ENCODE measurements at places on chromosomes 3 and 15. TPM values are rescaled to one million over a fixed set of nuclear protein-coding genes. Genes with fewer than 3 reads are reported as not detected.

Gene CAMK2N2
- not detected for total RNA-seq

Gene MYO9A
- total RNA-seq, result 29.7 TPM

Gene PLOD2
- total RNA-seq, result 284 TPM

Gene AQP9
- not detected for total RNA-seq

Gene ARHGAP11A
- 22.8 TPM for total RNA-seq

Gene ACP3
- not detected for total RNA-seq

Gene ROPN1
- total RNA-seq, result not detected

Gene AP3B2
- not detected for total RNA-seq

Gene ITIH4
- 0.96 TPM for total RNA-seq
